SW 1271 (cell line): ENCODE measurements at places on chromosomes 16 and 17.

DNA sequence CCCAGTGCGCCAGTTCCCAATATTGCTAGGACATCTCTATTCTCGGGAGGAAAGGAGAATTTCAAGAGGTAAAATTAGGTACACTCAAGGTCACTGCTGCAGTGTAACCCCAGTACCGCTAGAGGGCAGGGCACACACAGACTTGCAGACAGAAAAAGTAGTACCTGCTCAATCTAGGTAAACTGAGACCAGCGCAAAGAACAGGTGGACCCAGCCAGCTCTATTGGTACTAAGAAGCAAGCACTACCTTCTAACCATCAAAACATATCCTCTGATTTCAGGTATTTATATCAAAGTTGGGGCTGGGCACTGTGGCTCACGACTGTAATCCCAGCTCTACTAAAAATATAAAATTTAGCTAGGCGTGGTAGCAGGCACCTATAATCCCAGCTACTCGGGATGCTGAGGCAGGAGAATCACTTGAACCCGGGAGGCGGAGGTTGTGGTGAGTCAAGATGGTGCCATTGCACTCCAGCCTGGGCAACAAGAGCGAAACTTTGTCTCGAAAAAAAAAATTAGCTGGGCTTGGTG, 3.6 kb upstream of the WDR81 start:
- DNase-seq = no peak

DNA sequence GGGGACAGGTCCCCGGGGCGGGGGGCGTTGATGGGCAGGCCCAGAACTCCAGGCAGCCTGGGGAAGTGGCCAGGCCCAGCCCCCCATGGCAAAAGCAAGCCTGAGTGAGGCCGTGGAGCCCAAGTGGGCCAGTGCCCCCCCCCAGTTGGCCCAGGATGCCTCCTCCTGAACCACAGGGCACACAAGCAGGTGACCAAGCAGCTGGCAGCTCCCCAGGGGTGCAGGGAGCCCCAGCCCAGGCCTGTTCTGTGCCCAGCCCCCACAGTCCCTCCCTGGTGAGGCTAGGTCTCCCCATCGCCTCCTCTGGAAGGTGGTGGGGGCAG, 38.2 kb upstream of the PVALEF start:
- no peak for DNase-seq

GRCh38 chr16:10971560-10971961, 27.2 kb downstream of the CLEC16A start:
- peak; percentile 51 for DNase-seq

GRCh38 chr17:67635681-67636080, 82.1 kb upstream of the NOL11 start:
- no peak for DNase-seq

- no peak for DNase-seq
Observed at GRCh38 chr17:8889458-8890210, 22.2 kb upstream of the PIK3R6 start.

DNA sequence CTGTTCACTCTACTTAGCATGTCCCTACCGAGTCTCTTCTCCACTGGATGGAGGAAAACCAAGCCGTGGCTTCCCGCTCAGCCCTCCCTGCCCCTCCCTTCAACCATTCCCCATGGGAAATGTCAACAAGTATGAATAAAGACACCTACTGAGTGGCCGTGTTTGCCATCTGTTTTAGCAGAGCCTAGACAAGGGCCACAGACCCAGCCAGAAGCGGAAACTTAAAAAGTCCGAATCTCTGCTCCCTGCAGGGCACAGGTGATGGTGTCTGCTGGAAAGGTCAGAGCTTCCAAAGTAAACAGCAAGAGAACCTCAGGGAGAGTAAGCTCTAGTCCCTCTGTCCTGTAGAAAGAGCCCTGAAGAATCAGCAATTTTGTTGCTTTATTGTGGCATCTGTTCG, 2.8 kb upstream of the LPCAT2 start:
- no peak for DNase-seq
